A549 treated with dexamethasone at 1 μM for 4 hours (cell line): ENCODE measurements at places on chromosomes 7 and 10. TPM values are rescaled to one million over a fixed set of nuclear protein-coding genes. Genes with fewer than 3 reads are reported as not detected.

Gene RNF133
- not detected in 5 replicates for total RNA-seq

Gene ATP5F1C
- total RNA-seq = 239 to 327 TPM (median 249 TPM) in 5 replicates

Gene PNLIPRP2
- 0.09 to 0.11 TPM in 2 of 5 replicates, not detected in the others for total RNA-seq

Gene TPK1
- total RNA-seq = 1.9 to 3.6 TPM (median 3.2 TPM) in 5 replicates

Gene COL28A1
- 0.43 to 0.85 TPM (median 0.60 TPM) in 5 replicates for total RNA-seq

Gene SH2D4B
- total RNA-seq = 0.05 to 0.19 TPM (median 0.07 TPM) in 5 replicates

Gene SYCE1
- total RNA-seq = not detected in 5 replicates

Gene GPC2
- total RNA-seq = 0.39 to 0.75 TPM (median 0.69 TPM) in 5 replicates

Gene ECD
- total RNA-seq = 25.2 to 30.7 TPM (median 28.7 TPM) in 5 replicates

Gene ARHGEF5
- 2.9 to 3.2 TPM (median 3.0 TPM) in 5 replicates for total RNA-seq

Gene PGAM2
- total RNA-seq = not detected in 5 replicates

Gene MMD2
- not detected in 5 replicates for total RNA-seq

Gene PCBD1
- 209 to 252 TPM (median 218 TPM) in 5 replicates for total RNA-seq

Gene VSTM4
- total RNA-seq = 0.24 to 0.42 TPM (median 0.35 TPM) in 5 replicates

Gene PIK3CG
- not detected in 5 replicates for total RNA-seq

Gene DPP6
- not detected in 5 replicates for total RNA-seq

Gene FAM25C
- total RNA-seq = 0.57 to 4.1 TPM (median 2.0 TPM) in 4 of 5 replicates, not detected in the other

Gene TDRD1
- total RNA-seq = not detected in 5 replicates

Gene PHKG1
- 0.39 to 0.77 TPM (median 0.54 TPM) in 5 replicates for total RNA-seq

Gene SUGCT
- total RNA-seq = 0.70 to 1.5 TPM (median 1.3 TPM) in 5 replicates

Gene ST8SIA6
- 0.03 to 0.19 TPM (median 0.08 TPM) in 4 of 5 replicates, not detected in the other for total RNA-seq

Gene NPTX2
- total RNA-seq = 0.12 to 0.27 TPM (median 0.20 TPM) in 5 replicates

Gene ZNF853
- 2.1 to 3.4 TPM (median 2.5 TPM) in 5 replicates for total RNA-seq

Gene SLC18A3
- total RNA-seq = 0.04 to 0.06 TPM in 2 of 5 replicates, not detected in the others

Gene ATOH7
- 0.09 to 0.33 TPM (median 0.21 TPM) in 5 replicates for total RNA-seq

Gene FAM25A
- not detected in 5 replicates for total RNA-seq

Gene GLRX3
- total RNA-seq = 186 to 220 TPM (median 197 TPM) in 5 replicates

Gene PILRA
- 3.0 to 5.8 TPM (median 5.0 TPM) in 5 replicates for total RNA-seq

Gene HHEX
- 11.1 to 12.4 TPM (median 11.7 TPM) in 5 replicates for total RNA-seq

Gene SPDYE5
- total RNA-seq = not detected in 5 replicates

Gene CYP2E1
- 0.11 to 0.18 TPM (median 0.17 TPM) in 5 replicates for total RNA-seq

Gene NME8
- not detected in 5 replicates for total RNA-seq

Gene IDI2
- total RNA-seq = 0.07 TPM in 1 of 5 replicates, not detected in the others

Gene CFTR
- 0.05 to 0.11 TPM in 2 of 5 replicates, not detected in the others for total RNA-seq

Gene DDC
- 0.67 to 1.3 TPM (median 0.91 TPM) in 5 replicates for total RNA-seq
